ENCODE measurements at places on chromosomes 1 and 21.
A peak's percentile ranks its signal among the peaks of the same experiment; 100 is the strongest.

DNA sequence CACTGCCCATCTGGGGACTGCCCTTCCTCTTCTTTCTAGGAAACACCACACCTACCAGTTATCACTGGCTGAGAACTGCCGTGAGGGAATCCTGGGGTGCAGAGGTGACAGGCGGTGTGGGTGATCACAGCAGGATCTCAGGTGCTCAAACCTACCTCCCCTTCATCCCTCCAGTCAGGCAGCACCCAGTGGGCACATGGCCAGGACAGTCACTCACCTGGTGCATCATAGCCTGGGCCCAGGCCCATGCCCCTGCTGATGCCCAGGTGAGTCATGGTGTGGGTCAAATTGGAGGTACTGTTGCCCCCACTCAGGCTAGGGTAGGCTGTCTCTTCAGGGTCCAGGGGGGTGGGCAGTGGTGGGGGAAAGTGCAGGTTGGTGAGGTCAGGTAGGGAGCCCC is 5.3 kb upstream of the DENND4B start:
- no peak for DNase-seq

DNA sequence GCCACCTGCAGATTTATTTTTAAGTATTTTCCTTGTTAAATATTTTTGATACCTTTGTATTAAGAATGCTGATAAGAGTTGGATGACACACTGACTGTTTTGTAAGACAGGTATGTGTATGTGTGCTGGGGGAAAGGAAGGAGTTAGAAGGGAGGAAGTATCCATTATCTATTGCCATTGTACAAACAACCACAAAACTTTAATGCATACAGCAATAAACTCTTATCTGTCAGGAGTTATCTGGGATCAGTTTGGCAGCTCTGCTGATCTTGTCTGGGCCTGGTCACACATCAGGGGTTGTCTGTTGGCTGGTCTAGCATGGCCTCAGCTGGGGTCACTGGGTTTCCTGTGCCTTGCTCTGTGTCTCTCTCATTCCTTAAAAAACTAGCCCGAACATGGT is 423.9 kb upstream of the USP24 start:
- DNase-seq: no peak

- DNase-seq: no peak
These were observed 80.8 kb downstream of the ACBD6 start for GRCh38 chr1:180421614-180422013.

DNA sequence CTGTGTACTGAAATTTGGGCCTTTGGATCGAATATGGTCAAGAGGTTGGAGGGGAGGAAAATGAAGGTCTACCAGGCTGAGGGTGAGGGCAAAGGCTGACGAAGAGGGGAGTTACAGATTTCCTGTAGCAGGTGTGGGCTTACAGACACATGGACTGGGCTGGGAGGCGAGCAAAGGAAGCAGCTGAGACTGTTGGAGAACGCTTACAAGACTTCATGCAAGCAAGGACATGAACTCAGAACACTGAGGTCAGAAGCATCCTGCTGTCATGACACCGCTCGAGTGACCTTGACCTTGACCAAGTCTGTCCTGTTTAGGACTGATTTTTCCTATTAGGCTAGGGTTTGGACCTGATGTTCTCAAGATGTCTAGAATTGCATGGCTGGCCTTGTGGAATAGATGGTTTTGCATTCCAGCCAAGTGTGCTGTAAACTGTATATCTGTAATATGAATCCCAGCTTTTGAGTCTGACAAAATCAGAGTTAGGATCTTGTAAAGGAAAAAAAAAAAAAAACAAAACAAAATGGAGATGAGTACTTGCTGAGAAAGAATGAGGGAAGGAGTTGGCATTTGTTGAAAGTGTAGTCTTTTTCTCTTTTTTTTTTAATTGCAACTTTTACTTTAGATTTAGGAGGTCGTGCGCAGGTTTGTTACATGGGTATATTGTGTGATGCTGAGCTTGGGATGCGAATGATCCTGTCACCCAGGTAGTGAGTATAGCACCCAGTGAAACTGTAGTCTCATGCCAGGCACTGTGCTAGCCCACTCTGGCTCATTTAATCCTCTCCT is 5.8 kb downstream of the ELF3 start:
- DNase-seq: no peak

GRCh38 chr21:45551783-45552695 is 9.8 kb upstream of the SLC19A1 start:
- DNase-seq: no peak

GRCh38 chr1:90371448-90371813 is 345.7 kb downstream of the BARHL2 start:
- no peak for DNase-seq

DNA sequence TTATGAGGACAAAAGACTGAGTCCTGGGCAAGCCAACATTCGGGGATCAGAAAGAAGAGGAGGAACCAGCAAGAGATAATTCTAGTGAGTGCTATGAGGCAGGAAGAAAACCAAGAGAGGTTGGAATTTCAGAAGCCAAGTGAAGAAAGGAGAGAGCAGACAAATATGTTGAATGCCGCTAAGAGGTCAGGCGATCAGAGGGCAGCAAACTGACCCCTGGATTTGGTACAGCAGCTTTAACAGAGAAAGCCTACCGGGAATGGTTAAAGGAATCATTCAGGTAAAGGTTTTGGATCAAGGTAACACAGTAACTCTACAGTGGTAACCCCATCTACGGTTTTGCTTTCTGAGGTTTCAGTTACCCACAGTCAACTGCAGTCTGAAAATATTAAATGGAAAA is 5.4 kb downstream of the CLCC1 start:
- no peak for DNase-seq

DNA sequence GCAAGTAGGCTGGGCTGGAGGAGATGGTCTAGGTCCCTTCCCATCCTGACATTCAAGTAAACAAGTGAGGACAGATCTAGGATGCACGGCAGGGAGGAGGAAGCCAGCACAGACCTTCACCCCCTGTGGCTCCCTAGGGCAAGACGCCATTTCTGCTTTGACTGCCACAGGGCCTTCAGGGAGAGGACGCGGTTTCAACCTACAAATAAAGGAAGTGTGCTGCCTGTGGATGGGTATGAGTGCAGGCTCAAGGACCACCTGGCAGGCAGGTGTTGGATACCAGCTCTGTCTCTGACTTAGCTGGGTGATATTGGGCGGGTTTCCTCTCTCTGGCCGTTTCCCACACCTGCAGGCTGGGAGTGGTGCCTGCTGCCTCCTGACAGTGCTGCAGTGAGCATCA is 16.2 kb downstream of the SLC2A1 start:
- DNase-seq: no peak

DNA sequence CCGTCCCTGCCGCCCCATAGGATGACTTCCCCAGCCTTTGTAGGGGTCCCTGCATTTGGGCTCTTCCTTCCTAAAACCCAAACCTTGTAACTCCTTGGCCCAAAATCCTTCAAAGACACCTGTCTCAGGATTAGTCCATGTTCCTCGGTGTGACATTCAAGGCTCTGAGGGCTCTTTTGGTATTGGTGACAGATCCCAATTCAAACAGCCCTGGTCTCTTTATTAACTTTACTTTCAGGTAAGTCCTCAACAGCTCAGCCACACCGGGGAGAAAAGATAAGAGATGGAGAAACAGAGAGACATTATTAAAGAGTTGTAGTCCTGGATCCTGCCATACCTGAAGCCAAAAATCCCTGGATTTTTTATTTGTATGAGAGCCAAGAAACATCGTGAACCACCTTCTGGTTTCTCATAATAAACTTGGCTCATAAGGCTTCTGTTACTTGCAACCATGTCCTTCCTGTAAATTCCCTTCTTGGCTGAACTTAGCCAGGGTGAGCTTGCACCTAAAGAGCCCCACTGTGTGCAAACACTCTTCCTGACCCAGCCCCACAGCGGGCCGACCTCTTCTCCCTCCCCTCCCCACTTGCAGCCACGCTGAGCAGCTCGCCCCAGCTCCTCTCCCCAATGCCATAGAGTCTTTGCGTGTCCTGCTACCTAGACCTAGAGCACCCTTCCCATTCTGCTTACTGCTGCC is 7.9 kb upstream of the MATN1 start:
- DNase-seq: no peak

DNA sequence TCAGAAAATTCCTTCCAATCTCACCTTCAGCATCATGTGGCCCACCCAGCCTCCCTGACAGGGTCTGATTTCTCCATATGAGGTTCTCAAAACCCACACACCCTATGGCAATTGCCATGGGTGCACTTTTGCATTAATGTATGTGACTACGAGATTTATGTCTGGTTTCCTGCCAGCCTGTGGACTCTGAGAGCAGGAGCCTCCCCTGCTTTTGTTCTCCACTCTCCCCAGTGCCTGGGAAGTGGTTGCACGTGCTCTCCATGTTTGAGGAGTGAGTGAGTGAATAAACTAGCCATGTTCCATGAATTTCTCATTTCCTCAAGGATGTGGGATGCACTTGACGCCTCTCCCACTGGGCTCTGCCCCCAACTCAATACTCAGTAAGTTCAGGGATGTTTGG is 91.2 kb downstream of the ACTL8 start:
- DNase-seq: no peak

DNA sequence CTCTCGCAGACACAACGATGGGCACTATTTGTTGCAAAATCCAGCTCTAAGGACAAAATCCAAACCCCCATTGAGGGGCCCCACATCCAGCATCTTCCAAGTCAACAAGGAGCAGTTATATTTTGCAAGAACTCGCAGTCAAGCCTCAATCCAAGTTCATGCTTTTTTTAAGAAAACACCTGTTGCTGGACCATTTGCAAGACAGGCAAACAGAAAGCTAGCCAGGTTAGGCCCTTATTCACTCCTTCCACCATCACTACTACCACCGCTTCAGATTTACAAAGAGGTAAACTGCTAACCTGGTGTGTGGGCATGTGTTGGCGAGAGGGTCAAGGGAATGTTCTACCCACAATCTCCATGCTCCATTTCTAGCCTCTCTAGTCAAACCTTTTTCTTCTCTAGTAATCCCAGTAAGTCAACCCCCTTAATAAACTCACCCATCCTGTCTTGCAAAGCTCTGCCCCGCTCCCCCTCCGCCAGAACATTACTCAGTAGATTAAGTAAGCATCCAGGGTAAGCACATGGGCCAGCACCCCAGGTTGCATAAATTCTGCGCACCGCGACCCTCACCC is 703 bp downstream of the ERI3 start:
- peak; percentile 20 for DNase-seq

DNA sequence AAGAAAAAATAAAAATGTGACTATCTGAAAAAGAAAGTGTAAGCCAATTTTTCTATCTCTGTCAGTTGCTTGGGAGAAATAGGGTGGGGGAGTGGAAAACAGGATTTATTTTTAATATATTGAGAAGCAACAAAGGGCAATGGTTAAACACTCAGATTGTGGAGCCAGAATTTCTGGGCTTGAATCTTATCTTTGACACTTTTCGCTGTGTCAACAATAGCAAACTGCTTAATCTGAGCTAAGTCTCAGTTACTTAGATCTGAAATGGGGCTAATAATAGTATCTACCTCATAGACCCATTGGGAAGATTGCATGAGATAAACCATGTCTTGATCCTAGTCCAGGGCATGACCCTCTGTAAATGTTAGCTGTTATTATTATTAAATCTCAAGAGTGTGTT is 468.1 kb downstream of the ADGRL2 start:
- DNase-seq: no peak

GRCh38 chr21:46091631-46092025 is 6.3 kb upstream of the COL6A2 start:
- DNase-seq: no peak

Measured in fibroblast of pulmonary artery (primary cell).